Activated naive CD4-positive, alpha-beta T cell treated with Interleukin-2 at 50 U/mL for 16 hours (primary cell): ENCODE measurements at places on chromosomes 6 and 20.

- DNase-seq: no peak
Measured at GRCh38 chr20:57384486-57384885, 6.7 kb upstream of the RBM38 start.

GRCh38 chr20:35015863-35016193 lies 60.2 kb downstream of the MYH7B start:
- no peak for DNase-seq

- no peak for DNase-seq
Measured at GRCh38 chr20:58406422-58407001, 17.5 kb downstream of the VAPB start.

- DNase-seq: no peak
Measured at GRCh38 chr20:64205611-64206026, 41.4 kb downstream of the MYT1 start.

DNA sequence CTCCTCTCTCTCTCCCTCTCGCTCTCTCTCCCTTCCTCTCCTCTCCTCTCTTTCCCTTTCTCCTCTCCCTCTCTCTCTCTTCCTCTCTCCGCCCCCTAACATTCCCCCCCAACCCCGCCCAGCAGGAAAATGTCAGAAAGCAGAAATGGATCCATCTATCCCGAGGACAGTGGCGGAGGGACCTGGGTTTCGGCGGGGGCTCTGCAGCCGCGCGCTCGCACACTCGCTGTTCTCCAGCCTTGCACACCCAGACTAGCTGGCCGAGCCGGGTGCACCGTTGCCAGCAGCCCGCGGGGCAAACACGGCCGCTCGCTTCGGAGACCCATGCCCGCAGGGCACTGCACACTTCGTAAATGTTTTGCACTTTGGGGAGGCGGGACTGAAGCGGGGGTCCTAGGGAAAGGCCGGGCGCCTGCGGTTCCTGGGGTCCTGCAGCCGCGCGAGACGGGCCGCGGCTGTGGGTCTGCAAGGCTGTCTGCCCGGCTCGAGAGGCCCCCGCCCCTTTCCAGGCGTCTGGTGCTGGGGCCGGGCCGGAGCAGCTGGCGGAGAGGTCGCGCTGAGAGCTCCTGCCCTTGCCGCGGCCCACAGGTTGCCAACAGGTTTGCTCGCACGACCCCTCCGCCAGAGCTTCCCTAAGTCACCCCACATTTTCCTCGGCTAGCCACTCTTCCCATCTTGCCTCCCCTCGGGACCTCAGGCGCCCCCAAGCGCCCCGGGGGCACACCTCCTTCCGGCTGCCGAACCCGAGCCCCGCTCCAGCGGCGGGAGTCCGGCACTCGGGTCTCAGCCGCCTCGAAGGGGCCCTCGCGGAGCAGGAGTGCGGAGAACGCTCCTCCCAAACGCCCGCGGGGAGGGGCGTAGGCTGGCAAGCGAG lies 818 bp upstream of the MDGA1 start:
- DNase-seq: peak; percentile 72

DNA sequence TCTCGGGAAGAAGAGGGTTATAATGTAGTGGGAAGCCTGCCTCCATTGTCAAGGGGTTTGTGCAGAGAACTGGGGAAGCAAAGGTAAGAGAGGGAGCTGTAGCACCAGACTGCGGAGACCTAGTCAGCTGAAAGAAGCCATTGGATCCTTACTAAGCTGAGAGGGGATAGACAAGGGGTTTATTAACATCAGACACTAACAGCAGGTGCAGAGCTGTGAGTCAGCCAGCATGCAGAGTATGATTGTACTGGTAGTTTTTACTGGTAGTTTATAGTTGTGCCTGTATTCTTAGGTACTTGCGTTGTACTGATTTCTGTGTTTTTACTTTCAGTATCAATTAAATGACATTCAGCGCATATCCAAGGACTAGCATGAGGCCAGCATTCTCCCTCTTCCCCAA lies 17.8 kb upstream of the COL19A1 start:
- DNase-seq: no peak

DNA sequence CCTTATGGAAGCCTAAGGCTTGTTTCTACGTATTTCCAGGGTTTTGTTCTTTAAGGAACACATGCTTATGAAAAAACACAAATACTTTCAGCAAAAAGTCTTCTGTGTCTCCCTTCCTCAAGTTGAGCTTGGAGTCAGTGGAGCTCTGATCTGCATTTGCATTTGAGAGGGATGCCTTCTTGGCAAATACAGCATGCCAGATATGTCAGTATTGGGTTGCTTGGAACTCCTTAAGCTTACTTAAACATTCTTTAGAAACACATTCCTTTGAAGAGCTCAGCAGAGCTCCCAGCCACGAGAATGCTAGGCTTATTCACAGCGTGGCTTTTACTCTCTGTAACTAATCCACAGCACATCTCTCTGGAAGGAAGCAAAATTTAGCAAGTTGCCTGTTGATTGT lies 68.3 kb downstream of the ANKRD6 start:
- no peak for DNase-seq

DNA sequence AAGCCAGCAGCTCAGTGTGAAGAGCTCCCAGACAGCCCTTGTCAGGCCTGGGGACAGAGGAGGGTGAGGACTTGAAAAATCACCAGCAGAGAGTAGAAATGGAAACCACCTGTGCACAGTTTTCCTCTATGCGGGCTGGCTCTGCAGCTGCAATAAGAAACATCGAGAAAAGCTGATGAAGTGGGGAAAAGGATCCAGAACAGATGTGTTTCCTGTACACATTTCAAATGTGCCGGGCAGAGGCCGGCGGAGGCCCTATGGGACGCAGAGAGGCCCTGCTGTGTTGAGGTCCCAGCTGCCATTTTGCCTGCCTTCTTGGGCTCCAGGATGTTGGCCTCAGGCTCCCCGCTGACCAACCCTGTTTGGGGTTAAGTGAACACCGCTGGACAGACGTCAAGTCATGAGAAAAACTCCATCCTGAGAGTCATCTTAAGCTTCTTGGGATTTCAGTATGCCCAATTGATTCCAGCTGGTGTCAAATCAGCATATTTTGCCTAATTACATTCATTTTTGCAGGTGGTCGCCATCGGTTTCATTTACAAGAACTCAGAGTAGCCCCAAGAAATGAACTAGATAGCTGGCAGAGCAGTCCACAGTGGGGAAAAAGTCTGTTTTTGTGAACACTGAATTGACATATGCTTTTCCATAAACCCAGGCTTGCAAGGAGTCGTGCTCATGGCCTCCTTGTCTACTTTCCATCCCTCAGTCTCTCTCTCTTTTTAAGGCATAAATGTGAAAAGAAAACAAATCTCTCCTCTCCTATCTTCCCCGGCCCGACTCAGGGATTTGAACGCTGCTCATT lies 150.4 kb upstream of the PHACTR3 start:
- DNase-seq: no peak

DNA sequence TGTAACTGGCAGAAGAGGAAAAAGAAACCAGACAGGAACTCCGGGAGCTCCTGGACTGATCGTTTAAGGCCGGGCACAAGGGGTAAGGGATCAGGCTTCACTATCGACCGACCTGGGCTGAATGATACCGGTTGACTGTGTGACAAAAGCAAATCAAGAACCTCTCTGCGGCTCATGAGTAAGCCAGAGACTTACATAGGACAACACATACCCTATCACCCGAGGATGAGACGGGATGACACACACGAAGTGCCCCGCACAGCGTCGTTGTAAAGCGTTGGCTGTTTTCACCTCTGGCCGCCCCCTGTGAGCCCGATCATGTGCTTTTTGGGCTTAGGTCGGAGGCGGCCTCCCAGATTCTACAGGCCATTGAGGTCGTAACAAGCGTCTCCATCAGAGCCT lies 695 bp upstream of the TGIF2 start:
- peak; percentile 78 for DNase-seq

GRCh38 chr6:18161431-18161830 lies 6.2 kb downstream of the KDM1B start:
- DNase-seq: no peak

GRCh38 chr6:97437087-97437486 lies 154.1 kb upstream of the MMS22L start:
- DNase-seq: no peak

GRCh38 chr6:33375143-33375671 lies 16.4 kb upstream of the KIFC1 start:
- DNase-seq: no peak

DNA sequence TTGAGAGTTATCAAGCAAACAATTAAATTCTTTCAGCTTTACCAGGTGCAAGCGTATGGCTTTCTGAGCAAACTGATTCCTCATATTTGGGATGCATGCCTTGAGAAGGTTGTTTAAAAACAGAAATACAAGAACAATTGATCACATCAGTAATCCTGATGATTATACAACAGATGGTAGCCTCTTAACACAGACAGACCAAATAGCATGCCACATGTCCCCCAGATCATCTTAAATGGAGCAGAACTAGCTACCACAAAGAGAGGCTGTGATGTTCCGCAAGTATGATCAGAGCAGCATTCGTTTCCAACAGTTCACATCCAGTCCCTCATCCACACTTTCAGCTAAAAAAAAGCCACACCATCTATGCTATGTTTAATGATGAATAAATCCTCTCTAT lies 246.2 kb upstream of the NRSN1 start:
- DNase-seq: no peak

- no peak for DNase-seq
Measured at GRCh38 chr6:162899148-162899547, 171.4 kb downstream of the PACRG start.

GRCh38 chr20:22931653-22932608 lies 103.2 kb upstream of the SSTR4 start:
- no peak for DNase-seq

GRCh38 chr6:169454204-169454871 lies 200.7 kb upstream of the THBS2 start:
- DNase-seq: no peak

DNA sequence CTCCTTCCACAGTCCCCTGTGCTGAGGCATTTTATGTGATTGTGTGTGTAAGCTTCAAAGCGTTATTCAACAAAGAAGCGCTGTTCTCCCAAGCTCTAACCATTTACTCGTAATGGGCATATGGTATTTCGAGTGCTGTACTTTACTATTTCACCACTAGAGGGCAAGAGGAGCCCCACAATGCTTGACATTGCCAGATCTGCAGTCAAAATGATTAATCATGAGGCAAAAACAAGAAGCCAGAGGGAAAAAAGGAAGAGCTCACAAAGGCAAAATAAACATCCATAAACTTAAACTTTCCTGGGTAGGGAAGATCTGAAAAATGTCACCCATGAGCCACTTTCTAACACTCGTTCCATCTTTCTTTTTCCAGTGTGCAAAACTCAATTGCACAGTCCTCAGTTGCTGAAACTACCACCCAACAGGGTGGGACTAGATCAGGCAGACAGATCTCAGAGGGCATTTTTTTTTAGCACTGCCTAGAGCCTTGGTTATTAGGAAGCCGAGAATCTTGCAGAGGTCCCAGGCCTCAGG lies 215.0 kb upstream of the PLCB4 start:
- DNase-seq: no peak

DNA sequence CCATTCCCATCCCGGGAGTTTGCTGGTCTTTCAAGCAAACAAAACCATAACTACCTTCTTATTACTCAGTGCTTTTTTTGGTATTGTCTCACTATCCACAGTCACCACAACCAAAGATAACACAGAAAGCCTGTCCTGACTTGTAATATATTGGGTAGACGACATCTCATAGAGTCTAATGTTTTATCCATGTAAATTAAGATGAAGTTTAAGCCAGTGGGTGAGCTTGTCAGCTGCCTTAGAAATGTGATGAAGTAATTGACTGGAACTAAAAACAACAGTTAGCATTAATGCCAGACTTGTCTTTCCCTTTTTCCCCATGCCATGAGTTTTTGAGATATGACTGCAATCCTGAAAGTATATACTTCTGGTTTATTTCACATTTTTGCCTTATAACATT lies 282.7 kb upstream of the PRDM1 start:
- DNase-seq: no peak

DNA sequence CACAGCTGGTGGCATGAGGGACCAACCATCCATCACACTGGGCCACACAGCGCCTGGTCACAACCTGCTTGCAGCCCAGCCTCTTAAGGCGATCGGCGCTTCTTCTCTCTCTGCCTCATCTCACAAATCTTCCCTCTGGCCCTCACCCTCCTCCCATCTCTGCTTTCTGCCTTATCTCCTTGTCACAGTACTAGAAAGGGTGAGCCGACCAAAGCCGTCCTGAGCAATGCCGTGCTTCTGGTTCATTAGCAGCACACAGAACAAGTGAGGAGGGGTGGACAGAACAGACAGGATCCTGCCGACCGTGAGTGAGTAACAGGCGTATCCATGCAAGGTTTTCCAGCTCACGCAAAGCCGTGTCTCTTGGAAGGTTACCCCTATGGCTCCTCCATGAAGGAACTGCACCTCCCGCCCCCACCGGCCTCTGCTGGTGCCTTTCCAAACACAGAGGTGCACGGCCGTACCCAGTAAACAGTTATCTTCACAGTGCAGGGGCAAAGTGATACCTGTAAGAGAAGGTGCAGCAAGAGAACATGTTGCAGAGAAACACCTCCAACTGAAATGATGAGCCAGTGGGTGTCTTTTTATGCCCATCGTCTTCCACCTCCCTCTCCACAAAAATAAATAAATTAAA lies 331.7 kb downstream of the FARS2 start:
- no peak for DNase-seq
